Cerebellar nuclear complex (tissue), 1 donor: ENCODE measurements at places on chromosomes 2 and 18.

- no peak for DNase-seq
Measured at GRCh38 chr2:73283545-73284295, 558 bp downstream of the FBXO41 start.

- no peak for DNase-seq
Measured at GRCh38 chr2:119071476-119071875, 87.1 kb downstream of the C1QL2 start.

GRCh38 chr2:73838889-73839534, 10.3 kb downstream of the STAMBP start:
- DNase-seq, result no peak

- no peak for DNase-seq
Measured at GRCh38 chr2:166593403-166593802, 99.4 kb upstream of the SCN7A start.

DNA sequence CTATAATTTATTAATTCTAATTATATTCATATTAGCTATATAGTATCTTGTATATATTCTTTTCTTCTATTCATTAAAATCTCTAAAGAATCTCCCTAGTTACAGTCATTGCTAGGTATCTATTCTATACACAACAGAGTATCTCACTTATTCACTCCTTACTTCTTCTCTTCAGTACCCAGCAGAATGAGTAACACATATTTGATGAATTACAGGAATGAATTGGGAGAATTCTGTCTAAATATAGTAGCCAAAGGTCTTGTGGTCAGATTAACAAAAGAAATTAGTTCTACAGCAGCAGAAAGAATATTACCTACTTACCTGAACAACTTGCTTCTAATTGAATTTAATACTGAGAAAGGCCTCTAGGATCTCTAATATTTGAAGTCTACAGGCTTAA, 758.0 kb upstream of the ZEB2 start:
- no peak for DNase-seq

- DNase-seq, result no peak
Measured at GRCh38 chr2:120760446-120761135, 24.9 kb downstream of the GLI2 start.

GRCh38 chr2:26838121-26838906, 9.6 kb upstream of the DPYSL5 start:
- no peak for DNase-seq

GRCh38 chr2:33984131-33984530, 385.0 kb upstream of the FAM98A start:
- DNase-seq, result no peak

- DNase-seq, result no peak
Measured at GRCh38 chr2:128026448-128027277, 1.2 kb downstream of the SAP130 start.

DNA sequence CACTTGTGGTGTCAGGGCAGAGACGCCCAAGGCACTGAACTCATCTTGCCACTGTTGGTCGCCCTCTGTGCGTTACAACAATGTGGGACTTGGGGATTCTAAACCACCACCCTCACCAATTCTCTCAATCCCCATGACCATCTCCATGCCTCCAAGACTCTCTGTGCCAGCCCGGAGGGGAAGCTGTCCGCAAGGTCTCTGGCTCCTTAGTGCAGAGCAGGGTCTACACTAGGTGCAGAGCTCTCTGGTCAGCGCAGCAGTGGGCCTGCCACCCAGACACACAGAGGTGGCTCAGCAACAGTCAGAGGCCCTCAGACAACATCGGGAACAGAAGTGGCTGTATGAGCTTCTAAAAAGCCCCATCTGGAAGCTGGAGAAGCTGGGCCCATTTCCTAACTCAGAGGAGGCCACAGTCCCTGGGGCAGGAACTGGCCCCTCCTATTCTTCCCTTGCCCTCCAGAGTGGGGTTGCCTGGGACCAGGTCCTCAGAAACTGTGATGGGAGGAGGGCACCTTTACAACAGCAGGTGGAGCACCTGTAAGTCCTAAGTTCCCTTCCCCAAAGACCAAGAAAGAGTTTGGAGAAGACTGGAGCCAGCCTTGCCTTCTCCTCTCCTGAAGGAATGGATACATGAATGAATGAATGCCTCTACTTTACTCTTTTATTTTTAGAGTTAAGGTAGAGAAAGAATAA, 37.7 kb downstream of the SERTAD2 start:
- DNase-seq, result no peak
